Activated T-helper 1 cell treated with Interleukin-2 at 50 U/mL for 16 hours (primary cell): ENCODE measurements at places on chromosomes 7 and 10.

DNA sequence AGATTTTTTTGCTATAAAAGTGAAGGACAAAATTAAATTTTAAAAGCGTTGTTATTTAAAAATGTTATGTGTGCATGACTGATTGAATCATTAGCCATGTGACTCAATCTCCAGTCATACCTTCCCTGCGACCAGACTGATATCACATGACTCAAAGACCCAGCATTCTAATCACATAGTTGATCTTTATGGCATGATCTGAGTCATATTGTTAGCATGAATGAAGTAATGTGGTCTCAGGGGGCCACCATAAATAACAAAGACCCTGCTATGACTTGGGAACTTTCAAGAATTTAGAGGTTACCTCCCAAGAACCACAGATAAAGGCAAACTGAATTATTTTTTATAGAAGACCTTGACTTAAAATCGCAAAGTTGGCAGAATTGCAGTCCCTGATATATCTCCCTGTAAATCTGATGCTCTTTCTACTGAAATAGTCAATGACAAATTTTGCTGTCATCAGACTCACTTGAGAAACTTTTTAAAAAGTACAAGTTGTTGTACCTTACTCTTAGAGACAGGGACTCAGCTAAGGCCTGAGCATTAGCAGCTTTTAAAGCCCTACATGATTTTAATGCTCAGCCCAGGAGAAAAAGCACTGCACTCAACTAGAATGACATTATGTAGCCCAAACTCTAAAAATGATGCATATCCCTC, 717.3 kb downstream of the XPNPEP1 start:
- DNase-seq, result no peak

- DNase-seq, result no peak
Observed at GRCh38 chr7:15515252-15515651, 46.6 kb downstream of the AGMO start.

GRCh38 chr10:4725917-4726606, 99.9 kb upstream of the AKR1E2 start:
- DNase-seq, result no peak

DNA sequence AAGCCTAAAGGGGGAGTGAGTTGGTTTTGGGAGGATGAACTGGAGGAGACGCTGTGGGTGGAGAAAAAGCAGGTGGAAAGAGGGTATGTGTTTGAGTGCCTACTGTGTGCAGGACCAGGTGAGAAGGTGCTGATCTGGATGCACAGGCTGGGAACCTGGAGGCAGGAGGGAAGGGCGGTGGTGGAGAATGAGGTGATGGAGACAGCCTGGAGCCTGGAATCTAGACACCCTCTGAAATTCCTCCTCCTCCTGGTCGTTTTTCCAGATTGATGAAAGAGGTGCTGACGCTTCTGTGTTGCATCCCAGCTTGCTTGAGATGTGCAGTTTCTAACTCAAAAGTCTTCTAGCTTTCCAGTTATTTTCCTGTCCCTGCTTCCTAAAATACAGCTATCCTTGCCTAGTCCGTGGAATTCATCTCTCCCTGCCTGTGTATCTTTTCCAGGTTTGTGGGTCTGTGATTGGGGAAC, 67.5 kb downstream of the LRMDA start:
- DNase-seq, result no peak

- no peak for DNase-seq
Observed at GRCh38 chr7:27171325-27171636, 2.8 kb downstream of the HOXA10 start.

DNA sequence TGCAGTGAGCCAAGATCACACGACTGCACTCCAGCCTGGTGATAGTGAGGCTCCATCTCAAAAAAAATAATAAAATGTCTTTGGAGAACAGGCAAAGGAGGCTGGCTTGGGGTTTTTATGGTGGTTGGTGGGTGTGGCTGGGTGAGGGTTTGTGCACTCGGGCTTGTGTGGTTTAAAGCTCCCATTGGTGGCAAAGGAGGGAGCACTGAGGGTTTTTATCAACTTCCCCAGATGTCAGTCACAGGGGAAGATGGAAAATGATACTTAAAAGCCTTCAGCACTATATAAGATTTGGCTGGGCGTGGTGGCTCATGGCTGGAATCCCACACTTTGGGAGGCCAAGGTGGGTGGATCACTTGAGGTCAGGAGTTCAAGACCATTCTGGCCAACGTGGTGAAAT, 16.3 kb upstream of the RNF216 start:
- DNase-seq, result no peak

DNA sequence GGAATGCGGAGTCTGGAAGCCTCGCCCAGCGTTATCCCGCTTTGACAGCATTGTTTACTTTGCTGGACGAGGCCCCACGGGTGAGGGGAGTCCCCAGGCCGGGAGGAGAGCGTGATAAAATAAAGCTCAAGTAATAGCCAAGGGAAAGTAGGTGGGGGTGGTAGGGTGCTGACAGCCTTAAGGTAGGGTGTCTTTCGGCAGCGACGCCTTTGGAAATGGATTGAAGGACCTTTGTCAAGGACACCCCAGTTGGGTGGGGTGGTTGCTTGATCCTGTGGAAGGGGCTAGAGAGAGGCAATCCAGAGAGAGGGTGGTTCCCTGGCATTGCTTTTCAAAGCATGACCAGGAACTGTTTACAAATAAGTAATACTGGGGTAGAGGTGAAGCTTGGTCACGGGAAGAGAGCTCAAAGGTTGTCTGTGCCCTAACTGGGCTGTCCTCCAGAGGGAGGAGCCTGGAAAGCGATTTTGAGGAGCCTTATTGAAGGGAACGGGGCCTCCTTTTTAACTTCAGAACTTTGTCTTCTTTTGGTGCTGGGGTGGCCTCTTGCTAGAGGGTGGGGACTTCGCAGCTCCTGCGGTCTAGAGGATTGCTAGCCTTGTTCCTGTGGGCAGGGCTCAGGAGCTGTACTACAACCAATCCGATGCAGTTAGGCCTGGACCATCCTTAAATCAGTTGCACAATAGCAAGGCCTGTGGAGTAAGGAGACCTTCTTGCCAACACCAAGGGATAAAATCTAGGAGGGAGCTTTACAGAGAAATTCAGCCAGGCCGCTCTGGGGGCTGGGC, 1.3 kb downstream of the EIF4EBP2 start:
- DNase-seq, result no peak

GRCh38 chr7:29291723-29292618, 97.4 kb downstream of the CHN2 start:
- no peak for DNase-seq

GRCh38 chr10:78215645-78216044, 182.0 kb downstream of the RPS24 start:
- DNase-seq, result no peak

DNA sequence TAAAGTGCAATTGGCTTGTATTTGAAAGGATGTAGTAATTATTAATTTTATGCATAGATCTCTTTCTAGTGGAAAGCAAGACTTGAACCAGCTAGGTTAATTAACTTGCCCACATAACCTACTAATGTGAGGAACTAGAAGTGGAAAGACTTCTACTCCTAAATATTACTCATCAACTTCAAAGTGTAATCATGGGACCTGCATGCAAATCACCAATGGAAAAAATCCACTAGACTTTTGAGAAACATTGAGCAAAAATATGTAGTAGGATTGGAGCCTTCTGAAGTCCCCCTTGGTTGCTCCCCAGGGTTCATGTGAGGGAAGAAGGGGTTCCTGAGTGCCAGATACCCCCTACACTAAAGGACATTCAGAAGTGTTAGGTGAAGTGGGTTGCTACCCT, 240.2 kb downstream of the PTEN start:
- no peak for DNase-seq
